ENCODE measurements at places on chromosomes 2 and 18.

DNA sequence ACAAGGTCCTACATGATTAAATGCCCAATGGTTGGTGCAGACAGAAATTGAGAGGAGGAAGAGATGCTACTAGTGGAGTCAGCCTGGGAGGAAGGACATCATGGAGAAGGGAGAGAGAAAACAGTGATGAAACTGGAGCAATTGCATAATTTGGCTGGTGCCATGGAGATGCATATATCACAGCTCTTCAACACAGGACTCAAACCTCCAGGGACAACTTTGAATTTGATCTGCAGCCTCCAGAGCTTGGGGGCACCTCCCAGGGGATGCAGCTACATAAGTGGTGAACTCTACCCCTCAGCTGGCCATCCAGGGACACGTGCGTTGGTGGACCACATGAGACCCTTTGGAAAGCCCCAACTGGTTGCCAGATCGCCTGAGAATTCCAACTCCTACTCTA, 80.4 kb downstream of the CTAGE1 start:
- no peak for DNase-seq

- DNase-seq = peak; percentile 62
These were observed 11.0 kb downstream of the ANKRD12 start for GRCh38 chr18:9147440-9148202.

DNA sequence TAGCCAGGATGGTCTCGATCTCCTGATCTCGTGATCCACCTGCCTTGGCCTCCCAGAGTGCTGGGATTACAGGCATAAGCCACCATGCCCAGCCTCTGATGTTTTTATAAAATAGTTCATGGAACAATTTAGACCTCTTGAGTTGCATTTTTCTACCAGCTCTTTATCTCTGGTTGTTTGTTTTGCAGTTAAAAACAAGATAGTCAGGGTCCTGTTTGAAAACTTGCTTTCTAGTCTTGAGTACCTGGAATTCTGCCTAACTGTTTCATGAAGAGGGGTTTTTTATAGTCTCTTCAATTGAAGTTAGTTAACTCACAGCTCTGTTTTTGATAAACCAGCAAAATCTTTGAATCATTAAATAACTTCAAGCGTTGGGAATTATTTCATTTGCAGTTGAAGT, 244.8 kb downstream of the PARD3B start:
- no peak for DNase-seq

DNA sequence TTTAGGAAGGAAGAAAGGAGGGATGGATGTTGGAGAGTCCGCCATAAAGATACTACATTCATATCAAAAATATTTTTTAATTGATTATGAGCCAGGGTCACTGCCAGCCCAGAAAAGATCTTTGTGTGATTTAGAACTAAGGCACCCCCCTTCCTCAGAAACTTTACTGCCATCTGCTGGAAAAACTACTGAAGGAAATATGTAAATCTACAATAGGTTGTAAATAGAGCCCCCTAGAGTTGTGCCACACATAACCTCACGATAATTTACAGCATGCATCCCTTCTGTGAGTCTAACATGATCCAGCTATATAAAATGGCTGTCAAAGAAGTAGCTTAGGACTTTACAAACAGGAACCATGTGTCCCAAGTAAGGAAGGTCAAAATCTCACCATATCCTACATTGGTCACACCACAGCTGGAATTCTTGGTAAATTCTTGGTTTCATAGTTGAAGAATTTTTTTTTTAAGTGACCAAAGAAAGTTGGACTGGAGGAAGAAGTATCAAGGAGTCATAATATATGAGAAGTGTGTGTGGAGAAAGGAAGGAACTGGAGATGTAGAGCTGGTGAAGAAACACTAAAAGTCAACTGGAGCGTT, 152.5 kb downstream of the CYP26B1 start:
- DNase-seq = no peak

- no peak for DNase-seq
These were observed 90.1 kb upstream of the CAVIN2 start for GRCh38 chr2:191936882-191937405.

DNA sequence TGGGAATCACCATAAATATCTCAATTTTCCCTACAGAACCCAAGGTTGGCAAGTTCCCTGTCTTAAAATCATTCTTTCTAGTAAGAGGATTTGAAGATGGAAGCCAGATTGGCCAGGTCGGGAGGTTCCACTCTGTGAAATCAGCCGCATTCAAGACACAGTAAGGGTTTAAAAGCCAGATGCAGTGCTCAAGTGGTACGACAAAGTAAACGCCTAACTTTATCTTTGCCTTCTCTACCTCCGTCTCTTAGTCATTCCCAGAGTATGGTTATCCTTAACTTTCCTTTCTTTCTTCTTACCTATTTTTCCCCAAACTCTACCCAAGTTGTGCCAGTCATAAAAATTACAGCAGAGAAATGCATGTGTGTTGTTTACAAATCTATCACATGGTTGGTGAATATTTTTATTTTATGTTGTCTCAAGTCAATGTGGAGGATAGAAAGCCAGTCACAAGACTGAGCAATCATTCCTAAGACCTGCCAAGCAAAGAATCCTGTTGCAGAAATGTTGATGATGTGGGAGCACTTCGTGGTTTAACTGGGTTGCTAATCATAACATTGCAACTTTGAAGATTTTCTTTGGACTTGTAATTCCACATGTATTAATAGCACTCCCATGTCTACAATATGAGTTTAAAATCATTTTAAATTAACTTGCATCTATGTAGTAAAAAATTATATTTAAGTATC, 62.6 kb downstream of the SLC40A1 start:
- DNase-seq = no peak

GRCh38 chr2:168157926-168158325, 89.5 kb downstream of the STK39 start:
- no peak for DNase-seq

GRCh38 chr2:133390156-133390555, 178.1 kb downstream of the NCKAP5 start:
- no peak for DNase-seq

- DNase-seq = no peak
These were observed 77.0 kb upstream of the UBXN4 start for GRCh38 chr2:135664623-135665068.

DNA sequence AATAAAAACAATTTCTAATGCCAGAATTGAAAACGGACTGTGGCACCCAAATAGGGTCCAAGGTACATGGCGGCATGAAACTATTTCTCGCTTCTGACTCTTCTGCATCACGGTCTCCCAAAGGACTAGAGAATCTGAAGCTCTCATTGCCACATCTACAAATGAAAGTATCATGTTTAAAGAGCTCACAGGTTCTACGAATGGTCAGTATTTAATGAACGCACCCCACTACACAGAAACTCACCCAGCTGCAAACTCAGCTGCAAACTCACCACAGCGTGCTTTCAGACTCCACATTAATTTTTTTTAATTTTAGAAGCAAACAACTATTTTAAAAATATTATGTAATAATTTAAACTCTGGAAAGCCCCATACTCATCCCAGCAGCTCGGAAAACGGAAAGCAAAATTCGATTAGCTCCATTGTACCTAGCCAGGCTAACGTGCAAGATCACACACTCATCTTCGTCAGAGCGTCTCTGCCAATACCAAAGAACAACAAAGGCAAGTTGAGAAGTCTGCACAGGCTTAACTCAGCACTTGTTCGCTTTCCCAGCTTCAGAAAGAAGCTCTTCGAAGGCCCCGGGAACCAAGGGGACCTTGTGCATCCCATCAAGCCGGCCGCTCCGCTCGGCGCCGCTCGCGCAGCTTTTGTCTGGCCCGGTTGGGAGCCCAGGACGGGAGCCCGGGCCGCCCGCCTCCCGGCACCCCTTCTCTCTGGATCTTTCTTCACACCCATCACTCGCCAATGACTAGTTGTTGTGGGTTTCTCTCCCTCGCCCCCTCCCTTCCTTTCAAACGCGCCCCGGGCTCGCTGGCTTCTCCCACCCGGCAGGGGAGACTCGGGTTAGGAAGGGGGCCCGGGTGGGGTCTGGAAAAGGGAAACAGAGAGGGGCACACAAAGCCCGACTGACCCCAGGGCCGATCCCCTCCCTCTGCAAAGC, 785 bp downstream of the CLASP1 start:
- peak; percentile 58 for DNase-seq

- DNase-seq = no peak
These were observed 196.7 kb upstream of the EPC2 start for GRCh38 chr2:148447877-148448276.

GRCh38 chr2:3139906-3140305, 237.7 kb downstream of the EIPR1 start:
- DNase-seq = no peak

DNA sequence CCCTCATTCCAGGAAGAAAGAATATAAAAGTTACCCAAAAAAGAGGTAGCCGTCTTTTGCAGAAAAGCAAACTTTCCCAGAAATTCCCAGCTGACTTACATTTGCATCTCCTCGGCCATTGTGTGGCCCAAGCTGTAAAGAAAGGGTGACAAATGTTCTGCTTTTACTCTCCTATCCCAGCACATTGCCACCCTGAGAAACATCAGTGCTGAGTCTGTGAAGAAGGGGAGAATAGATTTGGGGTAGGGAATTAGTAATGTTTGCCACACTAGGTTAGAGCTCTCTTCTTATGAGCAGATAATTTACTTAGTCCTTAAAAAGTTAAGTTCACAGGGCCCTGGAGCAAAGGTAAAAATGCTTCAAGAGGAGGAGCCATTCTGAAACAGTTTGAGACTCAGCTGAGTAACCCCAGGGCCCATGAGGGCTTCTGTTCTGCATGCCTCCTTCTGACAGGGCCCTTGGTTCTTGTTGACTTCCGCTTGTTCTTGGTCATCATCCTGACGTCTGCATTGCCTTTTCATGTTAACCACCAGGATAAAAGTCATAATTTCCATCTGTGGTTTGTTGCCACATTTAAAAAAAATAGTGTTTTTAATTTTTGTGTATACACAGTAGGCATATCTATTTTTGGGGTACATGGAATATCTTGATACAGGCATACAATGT, 550.7 kb downstream of the RNF144A start:
- DNase-seq = no peak

GRCh38 chr2:192327576-192327975, 132.8 kb upstream of the TMEFF2 start:
- no peak for DNase-seq

GRCh38 chr2:129813404-129813803, 166.1 kb upstream of the RAB6C start:
- DNase-seq = no peak

DNA sequence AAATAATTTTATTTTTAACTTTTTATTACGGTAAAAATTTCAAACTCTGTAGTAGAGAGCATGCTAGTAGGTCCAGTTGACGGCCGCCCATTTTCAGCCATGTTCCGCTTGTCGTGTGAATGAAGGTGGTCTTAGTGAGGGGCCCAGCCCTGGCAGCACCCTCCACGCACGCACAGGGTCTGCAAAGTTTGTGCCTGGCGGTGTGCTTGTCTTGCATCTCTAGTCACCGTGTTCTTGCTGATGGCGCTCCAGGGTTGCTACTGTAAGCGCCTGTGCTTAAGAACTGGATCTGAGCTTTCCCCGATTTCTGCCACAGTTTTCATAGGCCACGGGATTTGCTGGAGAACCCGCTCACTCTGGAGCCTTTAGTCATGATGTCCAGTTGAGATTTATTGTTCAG, 28.9 kb downstream of the LDLRAD4 start:
- DNase-seq = no peak

- DNase-seq = no peak
These were observed 61.2 kb downstream of the FARSB start for GRCh38 chr2:222594679-222595078.

DNA sequence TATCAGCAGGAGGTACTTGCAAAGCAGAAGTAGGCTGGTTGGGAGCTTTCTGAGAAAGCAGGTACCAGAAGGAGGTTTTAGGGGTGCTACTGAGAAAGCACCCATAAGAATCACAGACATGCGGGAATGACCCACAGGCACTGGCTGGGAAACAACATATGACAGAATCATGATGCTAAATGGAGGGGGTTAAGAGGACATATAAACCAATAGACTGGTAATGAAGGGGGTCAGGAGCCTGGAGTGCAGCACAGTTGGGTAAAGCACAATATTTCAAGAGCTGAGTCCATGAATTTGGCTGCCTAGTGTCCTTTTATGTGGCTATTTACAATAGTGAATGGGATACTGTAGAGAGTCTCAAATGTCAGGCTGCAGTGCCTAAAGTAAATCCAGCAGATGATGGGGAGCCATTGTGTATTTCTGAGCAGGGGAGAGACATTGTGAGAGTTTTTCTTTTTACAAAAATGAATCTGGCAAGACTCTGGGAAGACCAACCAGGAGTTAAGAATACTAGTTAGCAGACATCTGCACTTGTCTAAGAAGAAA, 27.6 kb upstream of the GMCL1 start:
- no peak for DNase-seq

GRCh38 chr2:145930318-145930717, 1410.4 kb upstream of the ZEB2 start:
- no peak for DNase-seq

DNA sequence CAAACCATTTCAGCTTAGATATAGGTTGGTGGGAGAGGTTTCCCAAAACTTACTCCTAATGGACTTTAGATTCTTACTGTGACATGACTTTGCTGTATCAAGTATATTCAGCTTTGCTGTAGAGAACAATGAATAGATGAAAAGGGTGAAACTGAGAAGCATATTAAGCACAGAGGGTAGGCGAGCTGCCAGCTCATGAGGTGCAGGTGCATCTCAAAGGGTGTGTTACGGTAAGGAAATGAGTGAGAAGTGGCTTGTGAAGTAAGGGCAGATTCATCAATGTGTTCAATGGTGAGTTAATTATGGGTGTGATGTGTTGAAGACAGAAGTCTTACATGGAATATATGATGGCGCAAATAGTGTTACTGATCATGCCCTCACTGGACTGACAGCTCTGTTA, 49.3 kb downstream of the CD8B2 start:
- DNase-seq = no peak

DNA sequence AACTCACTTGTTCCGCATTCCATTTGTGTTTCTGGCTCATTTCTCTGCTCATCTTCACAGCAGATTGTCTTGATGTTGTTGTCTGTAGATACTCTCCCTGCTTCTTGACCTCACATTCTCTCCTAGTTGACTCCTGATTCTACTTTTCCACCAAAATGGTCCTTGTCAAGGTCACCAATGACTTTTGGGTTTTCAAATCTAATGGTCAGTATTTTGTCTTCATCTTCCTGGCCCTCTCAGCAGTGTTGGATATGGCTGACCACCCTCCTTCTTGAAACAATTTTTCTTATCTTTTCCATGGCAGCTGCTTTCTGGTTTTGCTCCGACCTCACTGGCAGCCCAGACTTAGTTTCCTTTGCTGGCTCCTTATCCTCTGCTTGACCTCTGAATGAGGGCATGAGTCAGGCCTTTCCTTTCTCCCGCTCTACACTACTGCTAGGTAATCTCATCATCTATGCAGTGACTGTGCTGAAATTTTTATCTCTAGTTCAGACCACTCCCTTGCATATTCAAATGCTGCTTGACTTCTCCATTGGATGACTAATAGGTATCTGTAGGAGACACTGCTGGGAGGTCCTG, 386.6 kb upstream of the SPRED2 start:
- DNase-seq = no peak

GRCh38 chr2:27016801-27017325, 15.9 kb upstream of the TMEM214 start:
- peak; percentile 57 for DNase-seq

GRCh38 chr2:24822049-24822706, 29.0 kb downstream of the CENPO start:
- DNase-seq = no peak

- DNase-seq = no peak
These were observed 77.8 kb downstream of the RHBDD1 start for GRCh38 chr2:226913641-226914040.

- no peak for DNase-seq
These were observed 122.6 kb downstream of the CD8B2 start for GRCh38 chr2:106609780-106610179.
